ENCODE measurements at places on chromosomes 4 and X.

GRCh38 chr4:34649716-34650115, 1594.6 kb downstream of the ARAP2 start:
- DNase-seq = no peak

GRCh38 chr4:10740891-10741620, 56.5 kb upstream of the CLNK start:
- DNase-seq = no peak

GRCh38 chrX:1536712-1537030, 314 bp downstream of the P2RY8 start:
- DNase-seq = no peak

- no peak for DNase-seq
Measured at GRCh38 chr4:78313754-78314120, 237.8 kb upstream of the ANXA3 start.

DNA sequence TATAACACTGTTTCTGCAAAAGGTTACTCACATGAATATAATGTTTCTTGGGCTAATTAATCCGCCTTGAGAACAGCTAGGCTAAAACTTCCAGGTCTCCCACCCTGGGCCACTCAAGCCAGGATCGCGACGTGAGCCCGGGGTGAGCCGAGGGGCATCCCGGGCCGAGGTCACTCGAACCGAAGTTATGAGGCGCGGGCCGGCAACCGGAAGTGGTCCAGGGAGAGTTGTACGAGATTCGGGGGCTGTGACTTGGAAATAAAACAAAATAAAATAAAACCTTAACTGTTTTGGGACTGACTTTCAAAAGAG, 317 bp downstream of the CMC4 start:
- DNase-seq = no peak

GRCh38 chr4:73098016-73098415, 28.5 kb upstream of the COX18 start:
- DNase-seq = no peak

- DNase-seq = no peak
Measured at GRCh38 chrX:70134116-70134477, 850 bp downstream of the IGBP1 start.

- DNase-seq = no peak
Measured at GRCh38 chr4:85452058-85452731, 22.8 kb upstream of the ARHGAP24 start.

GRCh38 chrX:130846746-130847145, 56.3 kb downstream of the ENOX2 start:
- DNase-seq = no peak

DNA sequence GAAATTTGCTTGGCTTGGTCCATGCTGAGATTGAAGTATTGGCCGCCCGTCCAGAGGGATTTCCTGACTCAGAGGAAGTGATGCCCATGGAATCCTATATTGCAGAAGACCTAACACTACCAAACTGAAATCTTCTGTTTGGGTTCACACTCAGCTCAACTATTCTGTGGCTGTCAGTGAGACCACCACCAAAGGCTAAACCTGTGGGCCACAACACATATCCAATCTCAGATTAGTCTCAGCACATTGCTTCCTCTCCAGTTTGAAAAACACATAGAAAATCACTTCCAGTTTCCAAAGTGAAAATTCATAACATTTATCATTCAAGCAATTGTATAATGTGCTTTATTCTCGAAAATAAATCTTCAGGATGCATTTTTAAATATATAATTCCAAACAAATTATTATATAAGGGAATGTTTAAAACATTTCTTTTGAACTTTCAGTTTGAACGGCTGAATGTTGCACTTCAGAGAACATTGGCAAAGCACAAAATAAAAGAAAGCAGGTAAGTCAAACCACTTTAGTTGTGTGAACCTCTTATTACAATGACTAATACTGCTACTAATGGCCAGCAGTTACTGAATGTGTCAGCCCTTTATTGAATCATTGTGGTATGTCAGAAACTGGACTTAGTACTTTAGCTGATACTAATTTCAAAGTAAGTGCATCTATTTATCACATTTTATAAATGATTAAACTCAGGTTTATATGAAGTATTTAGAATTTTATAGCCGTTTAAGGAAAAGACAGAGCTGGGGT, 37.0 kb downstream of the GUCY1A1 start:
- DNase-seq = no peak

GRCh38 chr4:36241771-36242170, 2.5 kb downstream of the ARAP2 start:
- no peak for DNase-seq

- no peak for DNase-seq
Measured at GRCh38 chr4:138090150-138090917, 151.8 kb downstream of the SLC7A11 start.

GRCh38 chr4:87783781-87784180, 15.6 kb upstream of the IBSP start:
- DNase-seq = no peak

GRCh38 chrX:72346302-72346949, 40.7 kb upstream of the CITED1 start:
- no peak for DNase-seq

DNA sequence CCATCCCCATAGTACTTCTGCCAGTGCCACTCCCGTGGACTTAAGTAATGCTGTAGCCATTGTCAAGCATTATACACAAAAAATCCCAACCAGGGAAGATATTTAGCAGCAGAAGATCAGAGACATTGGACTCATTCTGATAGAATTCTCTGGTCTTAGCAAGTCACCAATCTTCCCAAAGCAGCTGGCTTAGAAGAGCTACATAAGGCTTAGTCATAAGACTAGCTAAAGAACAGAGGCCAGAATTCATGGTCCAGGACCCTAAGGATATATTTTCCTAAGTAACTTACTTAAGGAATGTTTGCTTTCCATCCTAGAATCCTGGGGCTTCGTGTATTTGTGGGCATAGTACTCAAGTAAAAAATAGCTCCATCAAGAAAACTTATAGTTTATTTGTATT, 100.3 kb upstream of the SLIT2 start:
- DNase-seq = no peak

DNA sequence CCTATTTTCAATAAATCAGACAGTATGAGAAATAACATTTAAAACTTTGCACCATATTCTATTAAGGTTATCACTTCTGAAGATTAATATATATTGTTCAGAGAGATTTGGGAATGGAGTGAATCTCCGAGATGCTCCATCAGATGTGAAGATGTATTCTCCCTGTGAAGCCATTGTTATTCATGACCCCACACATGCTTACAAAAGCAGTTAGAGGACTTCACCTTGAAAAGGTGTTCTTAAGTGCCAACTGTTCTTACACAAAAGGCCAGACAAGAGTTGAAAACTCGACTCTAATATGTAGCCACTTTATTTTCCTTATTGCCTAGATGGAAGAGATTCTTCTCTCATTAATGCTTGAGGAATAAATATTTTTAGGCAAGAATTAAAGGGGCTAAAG, 54.3 kb upstream of the NEIL3 start:
- DNase-seq = no peak

GRCh38 chrX:13396924-13397323, 77.1 kb upstream of the ATXN3L start:
- DNase-seq = no peak

GRCh38 chrX:44043496-44043895, 70.3 kb upstream of the NDP start:
- DNase-seq = no peak

DNA sequence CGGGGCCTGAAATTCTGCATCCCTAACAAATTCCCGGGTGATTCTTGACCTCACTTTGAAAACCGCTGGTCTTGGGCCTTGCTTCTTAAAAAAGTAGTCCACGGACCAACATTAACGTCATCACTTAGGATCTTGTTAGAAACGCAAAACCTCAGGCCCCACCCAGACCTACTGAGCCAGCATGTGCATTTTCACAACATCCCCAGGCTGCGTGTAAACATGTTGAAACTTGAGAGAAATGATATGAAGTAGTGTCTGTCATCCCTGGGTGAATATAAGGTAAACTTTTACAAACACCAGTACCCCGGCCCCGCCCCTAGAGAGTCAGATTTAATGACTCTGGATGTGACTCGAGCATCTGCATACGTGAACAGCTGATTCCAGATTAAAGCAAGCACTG, 33.7 kb downstream of the SORBS2 start:
- no peak for DNase-seq

Measured in coronary artery (tissue), 2 donors.